ENCODE measurements at places on chromosomes 7 and 10.

DNA sequence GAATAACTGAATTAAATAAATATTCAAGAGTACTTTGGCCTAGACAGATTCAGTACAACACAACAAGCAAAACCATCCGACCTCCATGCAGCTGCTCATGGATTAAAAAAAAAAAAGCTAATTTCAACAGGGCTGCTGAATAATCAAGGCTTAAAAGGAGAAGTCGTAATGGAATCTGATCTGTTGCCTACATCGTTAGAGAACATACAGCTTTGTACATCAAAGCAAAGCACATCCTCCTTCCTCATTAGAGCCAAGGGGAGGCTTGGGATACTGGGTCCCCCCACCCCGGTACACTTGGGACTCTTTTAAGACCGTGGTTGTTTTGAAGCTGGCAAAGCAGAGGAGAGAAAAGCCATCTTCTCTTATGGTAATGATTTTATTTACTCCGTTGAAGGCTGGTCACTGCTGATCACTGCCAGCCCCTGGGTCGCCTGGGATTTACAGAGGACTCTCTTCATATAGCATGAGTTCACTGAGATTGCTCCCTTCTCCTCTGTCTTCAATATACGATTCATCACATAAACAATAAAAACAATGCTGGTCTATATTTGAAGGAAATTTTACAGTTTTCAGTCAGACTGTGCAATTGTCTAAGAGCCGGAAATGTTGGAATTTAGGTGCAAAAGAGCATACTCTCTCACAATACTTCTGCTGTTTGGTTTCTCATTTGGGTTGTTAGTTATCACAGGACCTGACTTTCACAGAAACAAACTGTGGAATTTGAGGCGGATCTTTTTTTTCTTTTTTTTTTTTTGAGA is 148.8 kb downstream of the FAM107B start:
- DNase-seq: no peak

DNA sequence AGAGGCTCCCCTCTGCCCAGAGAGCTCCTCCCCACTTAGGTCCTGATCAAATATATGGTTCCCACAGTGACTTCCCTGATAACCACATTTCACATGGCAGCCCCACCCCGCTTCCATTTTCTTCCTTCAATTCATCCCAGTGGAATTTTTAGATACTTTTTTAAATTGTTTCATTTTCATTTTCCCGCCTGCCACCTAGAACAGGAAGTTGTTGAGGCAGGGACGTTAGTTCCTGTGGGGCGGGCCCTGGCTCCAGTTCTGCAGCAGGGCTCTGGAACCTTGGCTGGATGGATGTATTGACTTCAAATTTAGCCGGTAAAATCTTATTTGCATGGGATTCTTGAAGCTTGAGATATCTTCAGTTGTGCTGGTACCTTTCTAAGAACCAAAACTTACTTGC is 226.6 kb downstream of the PAXIP1 start:
- DNase-seq: no peak

DNA sequence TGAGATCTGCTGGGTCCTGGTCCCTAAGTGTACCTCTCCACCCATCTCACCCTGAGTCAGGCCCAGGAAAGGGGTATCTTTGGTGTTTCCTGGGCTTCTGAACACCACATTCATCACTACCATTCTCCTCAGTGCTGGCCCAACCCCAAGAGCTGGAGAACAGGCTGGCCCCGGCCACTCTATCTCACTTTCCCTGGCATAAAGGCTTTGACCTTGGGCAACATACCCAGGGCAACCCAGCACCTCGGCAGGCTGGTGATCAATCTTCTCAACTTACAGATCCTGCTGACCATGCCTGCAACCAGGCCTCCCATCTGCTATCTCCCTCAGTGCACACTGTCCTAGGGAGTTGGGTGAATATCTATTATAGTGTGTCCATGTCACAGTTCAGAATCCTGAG is 2.1 kb downstream of the VSIR start:
- no peak for DNase-seq

DNA sequence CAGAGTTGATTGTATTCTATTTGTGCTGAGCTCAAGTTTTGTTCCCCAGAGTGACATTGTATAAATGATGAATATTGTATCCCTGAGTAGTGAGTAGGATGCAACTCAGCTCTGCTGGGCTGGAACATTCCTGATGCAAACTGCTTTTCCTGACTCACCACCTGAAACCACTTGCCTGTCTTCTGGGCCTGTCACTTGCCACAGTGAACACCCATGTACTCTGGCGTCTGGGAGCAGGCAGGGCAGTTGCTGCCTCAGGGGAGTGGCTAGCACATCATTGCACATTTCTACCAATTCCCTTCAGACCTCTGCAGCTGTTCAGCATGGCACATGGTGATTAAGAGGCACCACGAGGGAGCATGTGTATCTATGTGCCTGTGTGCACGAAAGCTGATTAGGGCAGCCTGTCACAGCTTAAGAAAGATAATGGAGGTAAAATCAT is 157.3 kb downstream of the SND1 start:
- no peak for DNase-seq

GRCh38 chr7:141071260-141071854 is 2.5 kb upstream of the TMEM178B start:
- DNase-seq: no peak

- peak; percentile 4 for DNase-seq
These were observed 61.8 kb downstream of the RASGEF1A start for GRCh38 chr10:43204943-43205671.

DNA sequence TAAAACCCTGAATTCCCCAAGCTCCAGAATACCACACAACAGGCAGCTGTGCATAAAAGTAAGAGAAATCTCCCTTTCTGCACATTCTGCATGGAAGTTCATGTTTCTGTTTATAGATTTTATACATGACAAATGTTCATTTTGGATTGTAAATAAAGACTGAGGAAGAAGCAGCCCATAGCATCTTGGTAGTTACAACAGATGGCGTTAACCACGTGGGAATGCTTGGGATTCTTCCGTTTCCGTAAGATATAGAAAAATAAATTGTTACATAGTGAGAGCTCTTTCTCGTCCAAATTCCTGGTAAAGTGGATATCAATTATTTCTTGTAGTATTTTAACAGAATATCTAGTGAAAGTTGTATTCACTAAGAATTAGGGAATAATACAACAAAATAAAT is 1016.5 kb downstream of the GRM8 start:
- DNase-seq: no peak

DNA sequence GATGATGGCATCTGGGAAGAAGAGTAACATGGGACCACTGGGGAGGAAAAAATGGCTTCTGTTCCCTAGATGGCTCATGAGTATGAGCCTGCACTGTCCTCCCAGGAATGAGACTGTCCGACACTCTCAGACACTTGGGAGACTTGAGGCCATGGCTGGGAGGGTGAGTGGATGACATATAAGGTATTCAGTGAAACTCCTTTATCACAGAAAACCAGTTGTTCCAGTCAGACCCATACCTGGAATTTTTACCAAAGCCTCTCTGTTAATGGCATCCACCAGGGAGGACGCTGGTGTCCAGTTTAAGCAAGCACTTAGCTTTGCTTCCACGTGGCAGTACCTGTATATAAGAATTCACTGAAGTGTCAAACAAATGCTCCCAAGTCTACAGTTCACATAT is 116.7 kb upstream of the C10orf90 start:
- DNase-seq: no peak

GRCh38 chr7:93171606-93172226 is 23.5 kb upstream of the SAMD9L start:
- DNase-seq: no peak

GRCh38 chr7:129772646-129773280 is 161.2 kb downstream of the NRF1 start:
- DNase-seq: no peak

- no peak for DNase-seq
These were observed 45.1 kb upstream of the SMNDC1 start for GRCh38 chr10:110349831-110350230.

- peak; percentile 24 for DNase-seq
These were observed 706 bp downstream of the BUB3 start for GRCh38 chr10:123154711-123155505.

DNA sequence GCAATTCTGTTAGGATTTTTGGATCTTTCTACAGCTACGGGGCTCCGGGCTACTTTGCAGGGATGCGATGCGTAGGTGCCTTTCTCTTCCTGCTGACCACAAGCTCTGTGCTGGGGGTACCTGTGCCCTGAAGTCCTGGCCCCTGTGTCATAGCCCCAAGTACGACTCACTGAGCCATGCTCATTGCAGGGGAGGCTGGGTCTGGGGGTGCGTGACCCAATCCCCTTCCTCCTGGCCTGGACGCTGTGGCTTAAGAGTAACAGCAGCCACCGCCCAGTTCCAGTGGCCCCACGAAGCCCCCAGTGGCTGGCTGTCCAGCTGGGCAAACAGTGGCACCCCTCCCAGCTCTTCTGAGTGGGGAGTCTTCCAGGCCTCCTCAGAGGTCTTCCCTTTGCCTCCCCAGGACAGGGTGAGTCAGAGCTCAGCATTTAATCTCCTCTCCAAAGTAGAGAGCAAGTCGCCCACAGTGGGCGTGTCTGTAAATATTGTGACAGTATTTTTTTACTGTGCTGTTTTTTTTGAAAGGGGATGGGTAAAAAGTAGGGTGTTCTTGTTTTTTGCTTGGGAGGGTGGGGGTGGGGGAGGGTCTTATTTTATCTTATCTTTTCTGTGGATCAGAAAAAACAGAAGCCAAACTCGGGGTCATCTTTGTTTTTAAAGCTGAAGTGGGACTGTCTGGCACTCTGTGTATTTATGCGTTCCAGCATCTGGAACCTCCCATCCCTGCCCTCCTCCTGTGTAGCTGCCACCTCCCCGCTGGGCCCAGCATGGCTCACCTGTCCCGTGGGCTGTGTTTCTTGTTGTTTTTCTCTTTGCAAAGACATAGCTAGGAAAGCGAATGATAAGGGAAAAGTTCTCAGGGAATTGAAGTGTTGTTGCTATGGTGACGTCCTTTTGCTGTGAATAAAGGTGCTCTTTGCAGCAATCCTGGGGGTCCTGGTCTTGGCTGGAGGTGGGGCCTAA is 8.2 kb downstream of the LFNG start:
- peak; percentile 41 for DNase-seq

DNA sequence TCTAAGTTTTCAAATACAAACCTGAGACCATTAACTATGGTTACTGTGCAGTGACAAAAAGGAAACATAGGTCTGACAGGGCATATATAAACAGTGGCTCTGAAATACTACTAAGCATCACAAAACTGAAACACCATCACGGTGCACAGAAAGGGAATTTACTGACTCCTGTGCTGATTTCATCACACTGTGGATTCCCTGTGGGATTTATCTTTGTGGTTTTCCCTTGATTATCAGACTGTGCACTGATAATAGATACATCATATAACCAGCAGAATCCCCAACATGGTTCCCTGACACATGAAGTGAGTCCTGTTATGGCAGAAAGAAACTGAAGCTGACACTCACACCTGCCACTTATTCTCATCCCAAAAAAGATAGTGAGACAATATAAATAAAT is 676.3 kb upstream of the KCND2 start:
- DNase-seq: no peak

GRCh38 chr7:149770728-149771636 is 2.4 kb downstream of the ZNF467 start:
- DNase-seq: no peak

GRCh38 chr7:151964951-151965350 is 8.7 kb downstream of the GALNTL5 start:
- no peak for DNase-seq

DNA sequence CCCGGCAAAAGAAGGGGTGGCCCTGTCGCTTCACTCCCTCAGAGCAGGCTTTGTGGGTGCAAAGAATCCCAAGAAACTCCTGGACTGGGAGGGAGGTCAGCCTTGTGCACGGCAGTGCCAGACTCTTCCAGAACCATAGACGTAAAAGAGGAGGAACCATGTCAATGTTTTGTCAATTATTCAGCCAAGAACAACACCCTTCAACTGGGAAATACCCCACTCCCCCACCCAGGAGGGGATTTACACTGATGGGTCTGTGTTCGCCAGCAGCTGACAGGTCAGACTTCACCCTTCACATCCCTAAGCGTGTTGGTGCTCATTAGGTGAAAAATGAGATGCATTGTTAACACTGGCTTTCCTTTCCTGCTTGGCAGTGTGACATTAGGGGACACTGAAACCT is 116.8 kb upstream of the BMPER start:
- DNase-seq: no peak

DNA sequence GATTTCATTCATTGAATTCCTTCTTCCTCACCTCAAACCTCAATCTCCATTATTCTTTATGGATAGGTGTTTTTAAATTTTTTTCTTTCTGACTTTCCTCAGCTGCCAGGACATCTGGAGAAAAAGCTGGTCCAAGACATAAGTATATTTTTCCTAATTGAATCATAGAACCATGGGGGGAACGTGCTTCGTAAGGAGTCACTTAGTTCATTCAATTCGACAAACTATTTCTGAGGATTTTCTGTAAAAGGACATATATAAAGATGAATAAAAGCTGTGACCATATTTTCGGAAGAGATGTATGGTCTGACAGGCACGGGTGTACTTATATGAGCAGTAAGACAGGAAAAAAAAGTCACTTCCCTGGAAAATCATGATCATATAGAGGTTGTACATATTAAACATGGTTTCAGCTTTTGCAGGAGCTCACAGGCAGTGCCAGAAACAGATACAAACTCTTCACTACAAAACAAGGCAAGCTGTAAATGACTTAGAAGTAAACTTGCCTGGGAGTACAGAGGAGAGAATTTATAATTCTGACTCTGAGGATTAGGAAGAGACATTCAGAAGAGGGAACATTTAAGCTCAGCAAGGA is 88.2 kb upstream of the EGR2 start:
- DNase-seq: no peak

DNA sequence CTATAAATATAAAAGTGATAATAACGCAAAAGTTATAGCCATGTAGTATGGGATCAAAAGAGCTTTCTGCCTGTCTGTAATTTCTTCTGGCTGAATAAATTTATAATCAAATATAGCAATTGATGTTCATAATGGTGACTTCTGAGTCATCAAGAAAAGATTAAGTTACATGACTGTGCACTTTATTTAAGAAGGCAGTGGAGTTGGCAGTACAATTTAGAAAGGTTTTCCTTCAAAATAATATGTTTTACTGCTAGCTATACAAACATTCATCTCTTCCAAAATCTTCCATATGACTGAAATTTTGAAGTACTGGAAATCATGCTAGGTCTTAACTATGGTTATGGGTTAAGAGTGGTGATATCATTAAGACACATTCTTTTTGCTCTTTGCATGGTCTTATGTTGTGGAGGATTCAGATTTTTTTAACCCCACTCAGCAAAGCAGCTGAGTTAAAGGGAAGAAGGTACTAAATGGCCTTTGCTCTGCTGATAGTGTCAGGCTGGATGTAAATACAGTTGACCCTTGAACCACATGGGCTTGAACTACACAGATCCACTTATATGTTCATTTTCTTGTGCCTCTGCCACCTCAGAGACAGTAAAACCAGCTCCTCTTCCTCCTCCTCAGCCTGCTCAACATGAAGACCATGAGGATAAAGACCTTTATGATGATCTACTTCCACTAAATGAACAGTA is 323.6 kb downstream of the BBS9 start:
- DNase-seq: no peak

GRCh38 chr7:128837521-128837921 is 7.3 kb downstream of the FLNC start:
- DNase-seq: no peak

GRCh38 chr10:23081221-23081750 is 14.1 kb upstream of the MSRB2 start:
- DNase-seq: no peak

GRCh38 chr10:89064748-89065147 is 74.2 kb downstream of the FAS start:
- no peak for DNase-seq

GRCh38 chr10:42827201-42827600 is 44.6 kb downstream of the BMS1 start:
- no peak for DNase-seq

GRCh38 chr10:34544400-34544799 is 270.7 kb downstream of the PARD3 start:
- DNase-seq: no peak

Measured in HS-5 (cell line).